ENCODE measurements at places on chromosomes 13 and 19.

GRCh38 chr19:42091742-42092141 is 15.8 kb downstream of the ZNF574 start:
- DNase-seq: no peak

DNA sequence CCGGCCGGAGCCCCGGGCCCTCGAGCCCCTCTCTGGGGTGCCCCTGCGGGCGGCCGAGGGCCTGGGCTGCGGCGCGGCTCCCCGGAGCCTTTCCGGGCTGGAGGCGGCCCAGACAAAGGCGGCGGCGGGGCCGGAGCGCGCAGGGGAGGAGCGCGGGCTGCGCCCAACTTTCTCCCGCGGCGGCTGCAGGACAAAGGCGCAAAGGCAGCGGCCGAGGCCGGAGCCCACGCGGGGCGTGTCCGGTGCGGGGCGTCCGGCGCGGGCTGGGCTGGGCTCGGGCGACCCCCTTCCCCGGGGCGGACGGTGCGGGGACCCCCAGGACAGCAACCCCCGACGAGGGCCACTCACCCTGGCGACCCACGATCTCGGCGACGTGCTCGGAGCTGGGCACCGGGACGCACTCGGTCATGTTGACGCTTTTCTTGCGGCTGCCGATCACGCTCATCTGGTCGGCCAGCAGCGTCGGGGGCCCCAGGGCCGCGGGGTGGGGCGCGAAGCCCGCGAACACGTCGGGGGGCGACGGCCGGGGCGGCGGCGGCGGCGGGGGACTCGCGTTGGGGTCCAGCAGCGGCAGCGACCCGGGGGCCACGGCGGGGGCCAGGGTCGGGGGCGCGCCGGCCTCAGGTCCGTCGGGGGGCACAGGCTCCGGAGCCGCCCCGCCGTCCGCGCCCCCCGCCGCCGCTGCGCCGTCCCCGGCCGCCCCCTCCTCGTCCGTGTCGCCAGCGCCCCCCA is 843 bp downstream of the MEX3D start:
- no peak for DNase-seq

GRCh38 chr13:112785483-112785856 is 95.6 kb downstream of the ATP11A start:
- DNase-seq: no peak

GRCh38 chr13:108325863-108326262 is 56.3 kb downstream of the TNFSF13B start:
- DNase-seq: no peak

GRCh38 chr19:16229322-16229641 is 31.6 kb downstream of the AP1M1 start:
- DNase-seq: no peak

- DNase-seq: no peak
Observed at GRCh38 chr19:31961667-31962066, 383.7 kb upstream of the ZNF507 start.

- no peak for DNase-seq
Observed at GRCh38 chr19:52987221-52987620, 24.5 kb upstream of the ZNF816 start.

GRCh38 chr13:40169476-40169875 is 497.0 kb downstream of the FOXO1 start:
- no peak for DNase-seq

GRCh38 chr13:101325423-101325822 is 90.9 kb downstream of the NALCN start:
- no peak for DNase-seq

- DNase-seq: no peak
Observed at GRCh38 chr13:111259058-111259457, 61.4 kb upstream of the TEX29 start.

GRCh38 chr19:57667228-57667627 is 1.5 kb upstream of the ZSCAN4 start:
- DNase-seq: no peak

All from GDM1 (cell line).